ENCODE measurements at places on chromosomes 2 and 18.

DNA sequence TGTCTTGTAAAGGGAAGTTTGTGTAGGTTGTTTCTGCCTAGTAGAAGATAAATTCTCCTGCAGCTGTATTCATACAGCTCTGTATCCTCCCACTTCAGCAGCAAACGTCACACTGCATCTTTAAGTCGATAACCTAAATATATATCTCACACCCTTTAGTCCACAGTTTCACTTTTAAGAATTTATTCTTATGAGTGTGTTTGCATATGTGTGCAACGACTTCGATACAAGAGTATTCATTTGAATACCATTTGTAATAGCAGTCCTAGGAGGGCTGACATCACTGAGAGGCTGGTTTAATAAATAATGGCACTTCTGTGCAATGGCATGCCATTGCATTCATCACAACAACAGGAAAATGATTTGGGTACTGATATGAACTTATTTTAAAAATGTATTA lies 63.8 kb upstream of the MSH6 start:
- no peak for DNase-seq

- DNase-seq, result no peak
Measured at GRCh38 chr2:46891956-46892553, 23.6 kb downstream of the MCFD2 start.

GRCh38 chr2:196987298-196987648 lies 60.8 kb upstream of the PGAP1 start:
- DNase-seq, result no peak

DNA sequence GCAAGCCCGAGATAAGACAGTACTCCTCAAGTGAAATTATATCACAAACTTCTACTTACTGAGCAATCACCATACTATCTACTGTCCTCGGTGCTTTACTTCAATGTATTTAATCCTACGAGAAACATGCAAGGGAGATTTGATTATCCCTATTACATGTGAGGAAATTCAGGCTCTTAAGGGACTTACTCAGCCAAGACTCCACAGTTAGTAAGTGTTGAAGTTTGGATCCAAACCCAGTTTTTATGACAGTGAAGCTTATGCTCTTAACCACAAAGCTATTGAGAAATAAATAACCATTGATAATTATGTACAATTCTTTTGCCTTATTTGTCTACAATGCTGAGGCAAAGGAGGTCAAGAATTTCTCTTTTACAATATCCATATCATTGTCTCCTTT lies 672.9 kb upstream of the ACVR2A start:
- DNase-seq, result no peak

- no peak for DNase-seq
Measured at GRCh38 chr2:14867853-14868252, 235.3 kb downstream of the LRATD1 start.

GRCh38 chr2:195657634-195658540 lies 861 bp downstream of the SLC39A10 start:
- peak; percentile 42 for DNase-seq

- no peak for DNase-seq
Measured at GRCh38 chr2:234752966-234753365, 198.9 kb upstream of the SH3BP4 start.

DNA sequence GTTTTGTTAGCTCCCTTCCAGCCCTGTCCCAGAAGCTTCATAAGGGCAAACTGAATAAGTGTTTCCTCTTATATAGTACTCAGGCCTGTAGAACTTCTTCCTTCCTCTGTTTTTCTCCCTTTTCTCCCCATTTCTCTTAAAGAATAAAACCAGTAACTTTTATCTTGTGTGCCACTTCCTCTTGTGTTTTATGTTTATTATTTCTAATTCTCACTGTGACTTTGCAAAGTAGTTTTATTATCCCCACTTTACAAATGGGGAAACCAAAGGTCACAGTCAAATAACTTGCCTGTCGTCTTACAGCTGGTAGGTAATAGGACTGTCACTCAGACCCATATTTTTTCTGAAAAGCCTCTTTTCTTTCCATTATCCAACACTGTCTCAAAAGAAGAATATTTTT lies 42.4 kb downstream of the RBBP8 start:
- no peak for DNase-seq

DNA sequence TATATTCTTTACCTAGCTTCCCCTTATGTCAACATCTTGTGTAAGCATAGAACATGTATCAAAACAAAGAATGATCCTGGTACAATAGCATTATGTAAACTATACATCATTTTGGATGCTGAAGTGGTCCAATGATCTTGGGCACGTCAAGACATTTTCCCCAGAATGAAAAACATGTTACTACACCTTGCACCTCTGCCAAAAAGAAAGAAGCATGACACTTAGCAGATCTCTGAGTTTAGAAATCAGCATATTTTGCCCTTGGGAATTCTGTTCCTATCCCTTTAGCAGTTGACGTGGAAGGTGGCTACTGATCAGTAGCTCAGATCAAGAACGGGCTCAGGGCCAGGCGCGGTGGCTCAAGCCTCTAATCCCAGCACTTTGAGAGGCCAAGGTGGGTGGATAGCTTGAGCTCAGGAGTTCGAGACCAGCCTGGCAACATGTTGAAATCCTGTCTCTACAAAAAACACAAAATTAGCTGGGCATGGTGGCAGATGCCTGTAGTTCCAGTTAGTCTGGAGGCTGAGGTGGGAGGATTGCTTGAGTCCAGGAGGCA lies 1.7 kb upstream of the LCLAT1 start:
- DNase-seq, result no peak

- no peak for DNase-seq
Measured at GRCh38 chr2:216754336-216754735, 59.0 kb upstream of the IGFBP5 start.

GRCh38 chr2:168120310-168120709 lies 127.1 kb downstream of the STK39 start:
- DNase-seq, result no peak

DNA sequence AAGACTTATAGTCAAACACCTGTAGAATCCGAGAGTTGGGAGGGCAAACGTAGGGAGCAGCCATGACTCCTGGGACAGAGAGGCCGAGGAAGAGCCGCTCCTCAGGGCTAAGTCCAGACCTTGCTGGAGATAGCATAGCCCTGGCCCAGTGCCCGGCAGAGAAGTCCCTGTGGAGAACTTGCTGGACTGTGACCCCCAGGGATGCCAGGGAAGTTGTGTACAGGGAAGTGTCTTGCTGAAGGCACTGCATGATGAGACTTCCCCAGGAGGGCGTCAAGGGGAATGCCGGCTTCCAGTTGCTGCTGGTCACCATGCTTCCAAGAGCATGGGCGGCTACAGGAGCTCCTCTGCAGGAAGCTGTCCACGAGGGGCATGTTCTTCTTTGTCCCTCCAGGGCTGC lies 8.6 kb upstream of the CNDP1 start:
- DNase-seq, result no peak

- no peak for DNase-seq
Measured at GRCh38 chr18:34862561-34862960, 152.5 kb downstream of the DTNA start.

DNA sequence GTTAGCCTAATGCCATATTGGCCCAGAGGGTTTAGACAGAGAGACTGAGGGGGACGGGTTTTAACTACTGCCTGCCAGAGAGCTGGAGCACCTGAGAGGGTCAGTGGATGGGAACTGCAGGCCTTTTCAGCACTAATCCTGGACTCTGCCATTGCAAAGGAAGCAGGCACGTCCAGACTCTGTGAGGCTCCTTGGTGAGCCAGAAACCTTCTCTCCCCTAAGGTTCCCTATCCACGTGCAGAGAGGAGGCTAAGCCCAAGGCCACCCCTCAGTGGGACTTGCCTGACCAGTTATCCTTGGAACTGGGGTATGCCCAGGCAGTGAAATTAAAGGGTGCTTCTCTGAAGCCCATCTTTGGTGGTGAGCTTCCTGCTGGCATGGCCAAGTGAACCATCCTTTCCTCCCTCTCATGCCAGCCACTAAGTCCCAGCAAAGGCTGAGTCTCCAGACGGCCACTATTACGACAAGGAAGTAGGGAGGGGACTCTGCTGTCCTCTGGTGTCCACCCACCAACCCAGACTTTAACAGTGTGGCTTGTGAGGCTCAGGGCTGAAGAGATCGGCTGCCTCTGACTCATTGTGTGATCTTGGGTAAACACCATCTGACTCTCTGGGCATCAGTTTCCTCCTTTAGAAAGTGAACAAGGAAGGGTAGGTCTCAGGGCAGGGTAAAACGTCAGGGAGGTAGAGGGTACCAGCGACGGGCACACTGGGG lies 3.9 kb upstream of the MLPH start:
- DNase-seq, result no peak

DNA sequence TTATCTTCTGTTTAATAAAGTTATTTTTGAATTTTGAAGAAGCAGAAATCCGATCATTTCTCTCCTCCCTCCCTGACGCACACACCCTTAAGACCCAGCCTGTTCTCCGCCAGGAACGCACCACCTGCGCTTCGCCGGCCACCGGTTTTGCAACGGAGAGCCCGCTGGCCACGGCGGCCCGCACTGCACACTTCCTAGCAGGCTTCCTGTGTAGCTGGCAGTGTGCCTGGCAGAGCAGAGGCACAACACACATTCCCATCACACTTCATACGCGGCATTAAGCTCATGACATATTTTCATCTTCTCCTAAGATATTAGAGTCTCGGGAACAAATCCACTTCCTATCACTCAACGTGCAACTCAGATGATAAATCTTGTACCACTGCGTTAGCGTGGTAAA lies 148.0 kb downstream of the HDAC4 start:
- DNase-seq, result no peak

DNA sequence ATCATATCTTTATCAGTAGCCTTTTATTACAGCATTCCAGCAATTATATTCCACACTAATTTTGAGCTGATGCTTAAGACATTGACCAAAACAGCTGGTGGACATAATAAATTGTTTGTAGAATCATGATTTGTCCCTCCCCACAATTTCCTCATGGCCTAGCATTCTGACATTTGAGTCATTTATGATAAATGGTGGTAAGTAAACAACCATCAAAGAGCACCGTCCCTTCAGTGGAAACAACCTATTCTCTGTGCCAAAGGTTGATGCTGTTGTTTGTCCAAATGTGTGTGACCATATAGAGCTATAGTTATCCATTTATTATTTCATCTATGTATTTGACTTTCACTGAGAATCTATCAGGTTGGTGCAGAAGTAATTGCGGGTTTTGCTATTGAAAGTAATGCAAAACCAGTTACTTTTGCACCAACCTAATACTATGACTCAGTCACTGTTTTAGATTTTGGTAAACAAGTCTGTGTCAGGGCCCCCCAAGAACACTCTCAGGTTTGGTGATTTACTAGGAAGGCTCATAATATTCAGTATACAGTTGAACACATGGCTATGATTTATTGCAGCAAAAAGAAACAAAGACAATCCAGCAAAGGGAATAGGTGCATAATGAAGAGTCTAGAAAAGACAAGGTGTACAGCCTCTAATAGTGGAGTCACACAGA lies 608.7 kb upstream of the REG3G start:
- DNase-seq, result no peak

DNA sequence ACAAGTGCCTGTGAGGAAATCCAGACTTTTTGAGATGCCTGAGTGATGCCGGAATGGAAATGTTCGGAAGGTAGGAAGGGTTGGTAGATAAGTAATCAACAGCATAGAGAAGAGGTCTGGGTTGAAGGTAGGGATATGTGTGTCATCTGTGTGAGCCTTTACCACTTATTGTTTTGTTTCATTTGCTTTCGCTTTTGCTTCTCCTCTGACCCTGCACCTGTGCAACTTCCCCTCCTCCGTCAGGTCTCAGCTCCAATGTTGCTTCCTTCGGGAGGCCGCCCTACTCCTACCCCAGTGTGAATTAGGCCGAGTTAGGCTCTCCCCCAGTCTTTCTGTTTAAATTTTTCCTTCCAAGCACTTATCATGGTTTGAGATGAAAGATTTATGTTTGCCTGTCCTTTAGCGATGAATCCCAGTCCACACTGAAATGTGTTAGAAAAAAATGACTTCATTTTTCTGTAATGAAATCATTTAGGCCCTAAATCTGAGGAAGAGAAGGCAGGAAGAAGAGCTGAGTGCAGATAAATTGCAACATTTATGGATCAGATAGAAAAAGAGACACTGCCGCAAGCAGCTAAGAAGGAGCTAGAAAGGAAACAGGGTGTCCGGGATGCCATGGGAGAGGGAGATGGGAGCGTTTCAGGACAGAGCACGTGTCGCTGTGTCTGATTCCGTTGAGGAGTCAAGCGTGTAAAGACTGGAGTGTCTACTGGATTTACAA lies 139.6 kb upstream of the PELI1 start:
- DNase-seq, result no peak

DNA sequence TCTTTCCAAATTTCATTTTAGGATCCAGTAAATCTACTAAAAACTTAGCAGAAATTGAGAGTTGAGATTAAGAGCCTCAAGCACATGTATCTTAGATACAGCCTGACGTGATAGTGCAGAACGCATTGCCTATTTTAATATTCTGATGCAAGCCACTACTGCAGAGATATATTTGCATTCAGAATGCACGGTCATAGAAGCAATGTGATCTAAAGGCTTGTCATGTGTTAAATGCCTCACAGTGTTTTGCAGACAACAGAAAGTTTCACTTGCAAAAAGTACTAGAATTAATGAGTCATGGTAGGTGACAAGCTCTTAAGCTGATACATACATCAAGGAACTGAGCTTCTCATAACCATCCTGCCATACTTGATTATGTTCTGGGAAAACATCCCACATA lies 886.7 kb upstream of the CHAC2 start:
- DNase-seq, result no peak

DNA sequence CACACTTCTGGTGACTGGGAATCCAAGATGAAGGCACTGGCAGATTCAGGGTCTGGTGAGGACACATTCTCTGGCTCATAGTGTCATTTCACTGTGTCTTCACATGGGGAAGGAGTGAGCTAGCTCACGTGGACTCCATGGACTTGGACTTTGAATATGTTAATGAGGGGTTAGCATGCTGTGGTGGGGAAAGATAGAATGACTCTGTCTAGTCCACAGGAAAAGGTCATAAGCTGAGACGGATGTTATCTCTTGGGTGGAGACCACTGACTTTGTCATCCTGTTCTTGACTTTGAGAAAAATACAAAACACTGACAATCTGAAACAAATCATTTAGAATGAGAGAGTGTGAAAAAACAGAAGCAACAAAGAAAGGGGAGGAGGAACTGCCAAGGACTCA lies 145.9 kb downstream of the PIK3C3 start:
- no peak for DNase-seq

GRCh38 chr2:172211512-172211911 lies 108.8 kb upstream of the DLX2 start:
- DNase-seq, result no peak

- DNase-seq, result no peak
Measured at GRCh38 chr2:195741191-195741590, 84.2 kb downstream of the SLC39A10 start.

DNA sequence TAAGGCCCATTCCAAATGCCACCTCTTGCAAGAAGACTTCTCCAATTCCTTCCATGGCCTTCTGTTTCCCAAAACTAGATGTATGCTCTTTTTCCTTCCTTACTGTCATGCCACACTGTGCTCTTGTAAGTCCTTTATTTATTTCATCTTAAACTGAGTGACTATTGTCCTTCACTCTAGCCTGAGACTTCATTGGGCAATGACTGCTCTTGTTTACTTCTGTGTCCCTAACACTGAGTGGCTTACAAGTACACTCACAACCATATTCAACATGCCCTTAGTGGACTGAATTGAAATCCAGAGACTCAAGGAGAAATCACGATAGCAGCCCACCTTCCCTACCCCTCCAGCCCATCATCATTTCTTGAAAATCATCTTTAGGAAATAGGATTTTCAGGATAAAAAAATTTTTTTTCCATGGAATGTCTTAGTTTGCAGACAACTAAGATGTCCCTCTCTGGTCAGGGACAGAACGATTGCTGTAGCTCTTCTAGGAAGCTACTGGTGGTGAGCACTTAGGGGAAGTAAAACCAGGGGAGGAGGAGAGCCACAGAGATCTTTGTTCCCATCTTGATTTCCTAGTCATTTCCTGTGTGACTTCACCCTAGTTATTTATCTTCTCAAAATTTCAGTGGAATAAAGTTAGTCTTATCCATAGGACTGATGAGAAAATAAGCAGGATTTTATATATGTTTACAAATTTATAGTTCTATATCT lies 80.7 kb downstream of the CYRIA start:
- no peak for DNase-seq
